ENCODE measurements at places on chromosomes 7 and 10.

DNA sequence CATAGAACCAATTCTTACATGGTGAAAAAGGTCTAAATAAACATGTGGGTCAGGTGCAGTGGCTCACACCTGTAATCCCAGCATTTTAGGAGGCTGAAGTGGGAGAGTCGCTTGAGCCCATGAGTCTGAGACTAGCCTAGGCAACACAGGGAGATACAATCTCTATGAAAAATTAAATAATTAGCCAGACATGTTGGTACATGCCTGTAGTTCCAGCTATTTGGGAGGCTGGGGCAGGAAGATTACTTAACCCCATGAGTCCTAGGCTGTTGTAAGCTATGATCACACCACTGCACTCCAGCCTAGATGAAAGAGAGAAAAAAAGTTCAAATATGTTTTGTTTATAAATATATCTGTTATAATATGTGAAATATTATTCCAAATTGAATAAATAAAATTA lies 643.6 kb downstream of the IPMK start:
- DNase-seq = no peak

GRCh38 chr7:152336754-152337368 lies 98.9 kb downstream of the KMT2C start:
- no peak for DNase-seq

- DNase-seq = no peak
Observed at GRCh38 chr7:44858161-44858560, 10.3 kb upstream of the H2AZ2 start.

GRCh38 chr10:71204746-71205145 lies 7.6 kb upstream of the UNC5B start:
- no peak for DNase-seq

- no peak for DNase-seq
Observed at GRCh38 chr7:79529214-79529880, 75.9 kb upstream of the MAGI2 start.

GRCh38 chr10:33302208-33302829 lies 32.1 kb downstream of the NRP1 start:
- no peak for DNase-seq

GRCh38 chr7:25662841-25663800 lies 434.8 kb upstream of the NPVF start:
- no peak for DNase-seq

GRCh38 chr7:123796568-123796967 lies 47.8 kb upstream of the WASL start:
- DNase-seq = no peak

- no peak for DNase-seq
Observed at GRCh38 chr7:22723637-22724036, 3.4 kb upstream of the IL6 start.

DNA sequence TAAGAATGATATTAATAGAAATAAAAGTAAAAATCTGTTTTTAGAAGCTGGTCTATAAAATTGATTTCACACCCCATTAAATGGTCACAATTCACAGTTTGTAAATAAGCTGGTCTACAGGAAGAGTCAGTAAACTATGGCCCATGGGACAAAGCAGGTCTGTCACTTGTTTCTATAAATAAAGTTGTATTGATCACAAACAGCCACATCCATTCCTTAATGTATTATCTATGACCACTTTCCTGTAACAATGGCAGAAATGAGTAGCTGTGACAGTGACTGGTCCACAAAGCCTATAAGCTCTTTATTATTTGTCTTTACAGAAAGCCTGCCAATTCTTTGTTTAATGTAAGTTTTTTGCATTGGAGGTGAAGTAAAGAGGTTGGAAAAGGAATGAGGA lies 114.5 kb downstream of the SEMA3E start:
- DNase-seq = no peak

- no peak for DNase-seq
Observed at GRCh38 chr7:128739990-128740682, 977 bp downstream of the CALU start.
